ENCODE measurements at places on chromosomes 6 and 20. TPM values are rescaled to one million over a fixed set of nuclear protein-coding genes. Genes with fewer than 3 reads are reported as not detected.

Gene TBC1D7
- 17.7 TPM for total RNA-seq

Gene RIMS1
- 15.7 TPM for total RNA-seq

Gene ZC2HC1B
- not detected for total RNA-seq

Gene DDO
- total RNA-seq = 4.7 TPM

Gene AGPAT4
- 18.3 TPM for total RNA-seq

Gene LY6G6D
- not detected for total RNA-seq

Gene CALHM5
- 4.2 TPM for total RNA-seq
